ENCODE measurements at places on chromosomes 7 and 10. TPM values are rescaled to one million over a fixed set of nuclear protein-coding genes. Genes with fewer than 3 reads are reported as not detected.
A peak's percentile ranks its signal among the peaks of the same experiment; 100 is the strongest.

GRCh38 chr10:6115824-6116350 is 27.1 kb downstream of the RBM17 start:
- H3K4me1 ChIP-seq: no peaks in the 10 kb centered on the region
- peaks cover 62% of the 10 kb centered on the region for H3K36me3 ChIP-seq
- no peaks in the 10 kb centered on the region for H3K27me3 ChIP-seq
- no peak overlapping the region for H3K4me3 ChIP-seq
- H3K27ac ChIP-seq: no peak overlapping the region

DNA sequence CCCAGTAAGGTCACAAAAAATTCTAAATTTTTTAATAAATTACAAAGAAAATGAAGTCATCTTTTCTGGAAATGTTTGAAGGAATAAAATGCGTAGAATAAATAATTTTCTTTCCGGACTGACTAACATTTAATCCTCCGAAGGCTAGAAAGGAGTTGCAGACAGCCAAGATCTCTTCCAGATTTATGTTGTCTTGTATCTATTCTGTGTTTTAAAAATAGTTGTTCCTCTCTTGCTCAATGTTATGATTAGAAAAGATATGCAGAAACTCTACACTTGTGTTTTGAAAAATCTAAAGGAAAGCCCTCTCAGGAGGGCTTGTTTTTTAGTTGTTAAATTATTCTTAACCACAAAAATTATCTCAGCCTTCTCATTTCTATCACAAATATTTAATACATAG is 70.7 kb downstream of the MACC1 start:
- H3K36me3 ChIP-seq: no peaks in the 10 kb centered on the region
- H3K27ac ChIP-seq: no peak overlapping the region
- H3K4me3 ChIP-seq: no peak overlapping the region

Gene CARD11
- total RNA-seq: 10.8 TPM

Gene SUN3
- not detected for total RNA-seq

GRCh38 chr7:23403970-23404369 is 66.3 kb downstream of the IGF2BP3 start:
- no peak for DNase-seq
- H3K36me3 ChIP-seq: peaks cover 85% of the 10 kb centered on the region
- no peak overlapping the region for H3K27ac ChIP-seq
- no peaks in the 10 kb centered on the region for H3K27me3 ChIP-seq

Gene LHFPL3
- total RNA-seq: not detected

Gene COMMD3
- total RNA-seq: 9.0 TPM

- no peaks in the 10 kb centered on the region for H3K4me1 ChIP-seq
- no peaks in the 10 kb centered on the region for H3K27me3 ChIP-seq
Measured at GRCh38 chr7:94264756-94265155, 129.9 kb upstream of the COL1A2 start.

GRCh38 chr10:88017781-88018180 is 154.4 kb downstream of the PTEN start:
- H3K4me1 ChIP-seq: no peaks in the 10 kb centered on the region
- no peak overlapping the region for H3K27ac ChIP-seq
- no peaks in the 10 kb centered on the region for H3K36me3 ChIP-seq
- no peaks in the 10 kb centered on the region for H3K27me3 ChIP-seq

GRCh38 chr7:75688200-75689136 is 50.3 kb downstream of the HIP1 start:
- H3K4me1 ChIP-seq: no peaks in the 10 kb centered on the region
- no peak overlapping the region for H3K4me3 ChIP-seq
- no peaks in the 10 kb centered on the region for H3K27me3 ChIP-seq
- DNase-seq: no peak
- H3K27ac ChIP-seq: no peak overlapping the region

Gene CPA2
- 0.66 TPM for total RNA-seq

DNA sequence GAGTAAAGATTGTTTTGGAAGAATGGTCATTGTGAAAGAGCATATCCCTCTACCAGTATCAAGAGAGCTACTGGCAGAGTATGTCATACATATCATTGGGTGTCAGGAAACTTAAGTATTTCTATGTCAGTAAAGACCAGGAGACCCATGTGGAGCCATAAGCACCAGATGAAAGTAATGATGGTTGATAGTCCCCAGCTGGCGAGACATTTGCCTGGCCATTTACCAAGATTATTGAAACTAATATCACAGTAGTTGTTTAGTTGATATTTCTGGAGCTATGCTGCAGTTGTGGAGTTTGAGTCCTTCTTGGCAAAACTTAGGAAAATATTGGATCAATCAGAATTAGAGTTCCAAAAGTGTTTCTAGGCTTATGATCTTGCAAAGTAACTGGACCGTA is 114.8 kb downstream of the SNX10 start:
- no peak overlapping the region for H3K4me3 ChIP-seq
- DNase-seq: no peak
- no peaks in the 10 kb centered on the region for H3K27me3 ChIP-seq
- H3K4me1 ChIP-seq: peaks cover 3% of the 10 kb centered on the region

DNA sequence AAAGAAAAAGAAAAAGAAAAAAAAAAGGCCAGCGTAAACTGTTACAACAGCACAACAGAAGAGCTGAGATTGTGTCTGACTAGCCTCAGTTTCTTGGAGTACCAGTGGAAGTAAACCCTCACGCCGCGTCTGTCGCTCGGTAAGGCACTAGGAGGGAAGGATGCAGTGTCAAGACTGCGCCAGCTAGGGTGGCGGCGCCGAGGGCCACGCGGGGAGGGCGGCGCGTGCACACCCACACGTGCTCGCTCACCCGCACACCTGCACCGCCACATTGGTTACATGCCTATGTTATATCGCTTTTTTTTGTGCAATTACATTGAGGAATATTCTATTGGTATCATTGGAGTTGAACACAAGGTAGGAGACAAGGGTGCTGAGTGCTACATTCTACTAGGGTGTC is 48.2 kb downstream of the CLEC2L start:
- H3K4me3 ChIP-seq: no peak overlapping the region
- H3K27me3 ChIP-seq: no peaks in the 10 kb centered on the region
- peaks cover 67% of the 10 kb centered on the region for H3K36me3 ChIP-seq
- peak; percentile 33 for DNase-seq

GRCh38 chr7:192701-193480 is 520 bp downstream of the FAM20C start:
- no peak overlapping the region for H3K27ac ChIP-seq
- peak overlapping the region; percentile 83 for H3K4me3 ChIP-seq
- peaks cover 3% of the 10 kb centered on the region for H3K4me1 ChIP-seq
- H3K36me3 ChIP-seq: peaks cover 5% of the 10 kb centered on the region
- peaks cover 7% of the 10 kb centered on the region for H3K27me3 ChIP-seq
- DNase-seq: peak; percentile 60

Gene PLEKHS1
- total RNA-seq: not detected

Gene NYAP1
- 7.6 TPM for total RNA-seq

- DNase-seq: no peak
- H3K4me1 ChIP-seq: no peaks in the 10 kb centered on the region
- H3K27me3 ChIP-seq: no peaks in the 10 kb centered on the region
- H3K27ac ChIP-seq: no peak overlapping the region
- H3K36me3 ChIP-seq: no peaks in the 10 kb centered on the region
Measured at GRCh38 chr10:48807791-48808470, 123.3 kb downstream of the WDFY4 start.

Gene C10orf62
- not detected for total RNA-seq

- no peak overlapping the region for H3K27ac ChIP-seq
- no peaks in the 10 kb centered on the region for H3K36me3 ChIP-seq
- H3K27me3 ChIP-seq: no peaks in the 10 kb centered on the region
- H3K4me3 ChIP-seq: no peak overlapping the region
Measured at GRCh38 chr7:106870983-106871410, 5.9 kb downstream of the PIK3CG start.

DNA sequence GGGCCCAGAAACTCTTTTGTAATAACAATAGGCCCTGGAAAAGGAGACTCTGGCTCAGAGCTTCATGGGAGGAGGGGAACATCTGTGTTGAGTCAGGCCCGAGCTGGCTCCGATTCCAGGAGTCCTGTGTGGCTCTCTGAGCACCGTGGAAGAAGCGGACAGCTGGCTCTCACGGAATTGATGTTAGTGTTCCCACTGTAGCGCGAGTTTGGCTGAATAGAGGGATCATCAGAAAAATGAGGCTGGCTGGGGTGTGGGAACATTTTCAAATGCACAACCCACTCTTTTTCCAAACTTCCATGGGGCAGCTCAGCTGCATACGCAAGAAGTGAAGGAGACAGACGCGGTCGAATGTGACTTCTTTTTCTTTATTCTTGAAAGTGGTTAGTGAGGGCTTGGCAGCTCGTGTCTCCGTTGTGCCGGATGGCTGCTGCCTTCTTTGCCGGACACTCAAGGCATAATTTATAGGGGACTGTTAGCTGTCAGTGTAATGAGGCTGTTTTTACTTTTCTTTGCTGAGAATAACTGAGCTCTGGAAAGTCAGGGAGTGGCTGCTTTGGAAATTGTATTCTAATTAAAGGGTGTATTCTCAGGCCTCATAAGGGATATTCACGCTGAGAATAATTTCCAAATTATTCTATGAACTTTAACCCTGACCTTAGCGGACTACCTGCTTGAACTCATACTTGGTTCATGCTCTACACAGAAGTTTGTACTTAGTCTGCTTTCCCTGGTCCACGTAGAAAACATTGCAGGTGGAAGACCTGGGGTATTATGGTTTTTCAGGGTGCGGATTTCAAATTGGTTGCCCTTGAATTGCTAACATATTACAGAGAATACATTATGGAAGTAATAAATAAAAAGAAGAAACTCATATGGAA is 23.1 kb downstream of the MDFIC start:
- H3K27me3 ChIP-seq: no peaks in the 10 kb centered on the region
- H3K27ac ChIP-seq: no peak overlapping the region
- H3K4me1 ChIP-seq: no peaks in the 10 kb centered on the region
- no peak overlapping the region for H3K4me3 ChIP-seq
- peak; percentile 61 for DNase-seq
- no peaks in the 10 kb centered on the region for H3K36me3 ChIP-seq

GRCh38 chr10:79054203-79055099 is 14.3 kb upstream of the ZMIZ1 start:
- H3K4me1 ChIP-seq: peaks cover 43% of the 10 kb centered on the region
- no peaks in the 10 kb centered on the region for H3K27me3 ChIP-seq
- H3K36me3 ChIP-seq: no peaks in the 10 kb centered on the region
- no peak overlapping the region for H3K4me3 ChIP-seq

GRCh38 chr10:132175907-132176581 is 10.7 kb upstream of the DPYSL4 start:
- DNase-seq: peak; percentile 76
- no peaks in the 10 kb centered on the region for H3K36me3 ChIP-seq
- peak overlapping the region; percentile 53 for H3K27ac ChIP-seq
- H3K27me3 ChIP-seq: peaks cover 39% of the 10 kb centered on the region
- H3K4me3 ChIP-seq: no peak overlapping the region

DNA sequence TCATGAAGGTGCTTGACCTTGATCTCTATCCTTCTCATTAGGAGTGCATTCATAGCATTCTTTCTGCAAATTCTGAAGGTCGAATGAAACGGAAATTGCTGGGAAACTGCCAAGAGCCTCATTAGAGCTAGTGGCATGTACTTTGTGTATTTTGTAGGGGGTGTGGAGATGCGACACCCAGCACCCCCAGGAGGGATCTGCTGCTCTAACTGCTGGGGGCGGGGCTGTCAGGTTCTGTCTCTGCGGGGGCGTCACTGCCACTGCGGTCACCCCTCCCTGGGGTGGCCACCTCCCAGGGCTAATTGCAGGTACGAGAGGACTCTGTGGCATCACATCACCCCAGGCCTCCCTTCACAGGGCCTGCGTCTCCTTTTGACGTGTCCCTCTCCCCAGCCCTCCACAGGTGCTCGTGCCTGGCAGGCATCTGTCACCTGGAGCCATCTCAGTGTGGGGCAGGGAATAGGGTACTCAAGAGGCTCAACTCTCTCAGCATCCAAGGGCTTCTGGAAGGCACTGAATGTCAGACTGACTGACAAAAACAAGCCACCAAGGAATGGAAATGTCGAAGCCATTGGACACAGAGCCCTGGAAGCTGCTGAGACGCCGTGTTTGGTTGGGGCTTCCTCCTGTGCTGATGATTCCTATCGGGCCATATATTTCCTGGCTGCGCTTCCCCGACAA is 151.1 kb downstream of the ACTR3B start:
- no peaks in the 10 kb centered on the region for H3K27me3 ChIP-seq
- no peak overlapping the region for H3K27ac ChIP-seq
- peak; percentile 57 for DNase-seq
- peaks cover 6% of the 10 kb centered on the region for H3K4me1 ChIP-seq

- H3K36me3 ChIP-seq: no peaks in the 10 kb centered on the region
- H3K27me3 ChIP-seq: no peaks in the 10 kb centered on the region
- no peaks in the 10 kb centered on the region for H3K4me1 ChIP-seq
- no peak for DNase-seq
- H3K27ac ChIP-seq: no peak overlapping the region
Measured at GRCh38 chr7:6232534-6232933, 39.9 kb downstream of the CYTH3 start.

- no peak for DNase-seq
- H3K36me3 ChIP-seq: no peaks in the 10 kb centered on the region
- H3K4me3 ChIP-seq: no peak overlapping the region
- H3K27ac ChIP-seq: no peak overlapping the region
- H3K4me1 ChIP-seq: no peaks in the 10 kb centered on the region
Measured at GRCh38 chr7:15929411-15929810, 242.9 kb upstream of the MEOX2 start.

DNA sequence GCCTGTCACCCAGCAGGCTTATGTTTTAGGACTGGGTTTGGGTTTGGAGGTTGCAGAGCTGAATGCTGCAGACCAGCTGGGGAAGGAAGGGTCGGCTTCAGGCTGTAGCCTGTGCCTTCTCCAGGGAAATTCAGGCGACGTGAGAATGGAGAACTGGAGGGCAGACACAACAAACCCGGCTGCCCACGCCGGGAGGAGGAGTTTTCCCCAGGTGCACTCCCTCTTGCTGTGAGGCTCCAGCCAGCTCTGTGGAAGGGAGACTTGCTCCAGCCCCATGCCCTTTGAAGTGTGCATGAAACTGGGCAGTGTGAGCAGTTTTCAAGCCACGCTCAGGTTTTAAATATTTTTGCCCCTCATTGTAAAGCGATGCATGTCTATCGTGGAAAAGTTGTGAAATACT is 279.1 kb downstream of the CCSER2 start:
- H3K27me3 ChIP-seq: peaks cover 9% of the 10 kb centered on the region
- DNase-seq: no peak
- peaks cover 2% of the 10 kb centered on the region for H3K4me1 ChIP-seq

Gene ZNF503
- total RNA-seq: 1.1 TPM

DNA sequence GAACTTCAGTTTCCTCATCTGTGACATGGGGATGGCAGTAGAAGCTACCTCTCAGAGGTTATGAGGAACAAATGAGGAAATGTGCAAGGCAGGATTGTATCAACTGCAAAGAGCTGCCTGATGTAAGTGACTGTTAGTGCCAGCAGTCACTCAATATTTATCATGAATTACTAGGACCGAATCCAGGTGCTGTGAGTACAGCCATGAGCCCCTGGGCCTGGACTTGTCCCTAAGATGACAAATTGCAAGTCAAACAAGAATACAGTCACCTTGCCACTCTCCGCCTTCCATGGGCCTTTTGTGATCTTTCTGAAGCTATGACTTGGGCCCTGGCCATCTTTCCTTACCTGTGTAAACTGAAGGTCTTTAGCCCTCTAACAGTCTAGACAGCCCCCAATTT is 27.7 kb upstream of the TLX1 start:
- H3K4me3 ChIP-seq: no peak overlapping the region
- DNase-seq: no peak
- no peaks in the 10 kb centered on the region for H3K36me3 ChIP-seq
- no peak overlapping the region for H3K27ac ChIP-seq
- H3K4me1 ChIP-seq: no peaks in the 10 kb centered on the region
- peaks cover 87% of the 10 kb centered on the region for H3K27me3 ChIP-seq

Gene NKX2-3
- not detected for total RNA-seq
